ENCODE measurements at places on chromosomes 7 and 10. TPM values are rescaled to one million over a fixed set of nuclear protein-coding genes. Genes with fewer than 3 reads are reported as not detected.
A peak's percentile ranks its signal among the peaks of the same experiment; 100 is the strongest.

DNA sequence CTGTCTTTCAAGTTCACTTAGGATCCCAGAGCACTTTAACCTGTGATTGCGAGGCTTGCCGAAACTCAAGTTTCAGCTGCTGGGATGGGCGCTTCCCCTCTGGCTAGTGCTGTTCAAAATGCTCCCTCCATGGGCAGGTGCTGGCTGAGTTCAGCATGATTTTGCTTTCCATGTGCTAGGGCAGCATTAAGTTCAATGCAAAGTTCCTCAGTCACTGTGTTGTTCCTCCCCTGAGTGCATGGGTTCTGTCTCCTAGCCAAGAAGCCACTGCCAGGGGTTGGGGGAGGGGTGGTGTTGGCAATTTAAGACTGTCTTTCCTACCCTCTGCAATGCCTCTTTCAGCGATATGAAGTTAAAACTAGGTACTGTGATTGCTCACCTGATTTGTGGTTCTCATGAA is 56.5 kb upstream of the HELLS start:
- no peak for DNase-seq

DNA sequence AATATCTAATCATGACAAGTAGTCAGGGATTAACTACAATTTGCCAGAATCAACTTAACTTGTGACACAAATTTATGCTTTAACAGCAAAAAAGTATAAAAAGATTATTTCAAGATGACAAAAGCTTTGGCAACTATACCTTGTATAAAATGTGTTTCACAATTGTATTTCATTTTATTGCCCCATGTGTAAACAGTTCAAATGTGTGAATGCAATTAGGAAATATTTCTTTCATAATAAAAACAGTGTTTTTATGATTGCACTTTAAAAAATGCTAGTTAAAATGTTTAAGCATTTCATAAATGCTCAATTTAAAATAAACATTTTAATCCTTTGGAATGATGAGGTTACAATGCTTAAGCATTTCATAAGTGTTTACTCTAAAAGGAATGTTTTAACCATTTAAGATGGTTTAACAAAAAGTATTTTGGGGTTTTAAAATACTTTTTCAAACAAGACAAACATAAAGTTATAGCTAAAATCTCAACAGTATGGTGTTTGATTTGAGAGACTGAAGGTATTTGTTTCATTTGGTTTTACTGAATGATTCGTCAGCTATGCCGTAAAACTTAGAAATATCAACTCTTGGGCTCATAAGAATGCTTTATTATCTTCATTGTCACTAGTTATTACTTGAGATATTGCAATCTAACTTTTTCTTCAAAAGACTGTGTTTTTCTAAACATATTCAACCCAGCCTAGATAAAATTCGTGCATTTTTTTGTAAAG is 50.1 kb downstream of the SFTPD start:
- DNase-seq = no peak

DNA sequence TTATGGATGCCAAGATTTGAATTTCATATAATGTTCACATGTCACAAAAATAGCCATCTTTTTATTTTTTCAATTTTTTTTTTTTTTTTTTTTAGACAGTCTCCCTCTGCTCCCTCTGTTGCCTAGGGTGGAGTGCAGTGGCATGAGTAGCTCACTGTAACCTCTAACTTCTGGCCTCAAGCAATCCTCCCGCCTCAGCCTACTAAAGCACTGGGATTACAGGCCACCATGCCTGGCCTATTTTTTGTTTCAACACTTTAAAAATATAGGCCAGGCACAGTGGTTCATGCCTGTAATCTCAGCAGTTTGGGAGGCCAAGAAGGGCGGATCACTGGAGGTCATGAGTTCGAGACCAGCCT is 246.3 kb downstream of the SKIDA1 start:
- DNase-seq = no peak

DNA sequence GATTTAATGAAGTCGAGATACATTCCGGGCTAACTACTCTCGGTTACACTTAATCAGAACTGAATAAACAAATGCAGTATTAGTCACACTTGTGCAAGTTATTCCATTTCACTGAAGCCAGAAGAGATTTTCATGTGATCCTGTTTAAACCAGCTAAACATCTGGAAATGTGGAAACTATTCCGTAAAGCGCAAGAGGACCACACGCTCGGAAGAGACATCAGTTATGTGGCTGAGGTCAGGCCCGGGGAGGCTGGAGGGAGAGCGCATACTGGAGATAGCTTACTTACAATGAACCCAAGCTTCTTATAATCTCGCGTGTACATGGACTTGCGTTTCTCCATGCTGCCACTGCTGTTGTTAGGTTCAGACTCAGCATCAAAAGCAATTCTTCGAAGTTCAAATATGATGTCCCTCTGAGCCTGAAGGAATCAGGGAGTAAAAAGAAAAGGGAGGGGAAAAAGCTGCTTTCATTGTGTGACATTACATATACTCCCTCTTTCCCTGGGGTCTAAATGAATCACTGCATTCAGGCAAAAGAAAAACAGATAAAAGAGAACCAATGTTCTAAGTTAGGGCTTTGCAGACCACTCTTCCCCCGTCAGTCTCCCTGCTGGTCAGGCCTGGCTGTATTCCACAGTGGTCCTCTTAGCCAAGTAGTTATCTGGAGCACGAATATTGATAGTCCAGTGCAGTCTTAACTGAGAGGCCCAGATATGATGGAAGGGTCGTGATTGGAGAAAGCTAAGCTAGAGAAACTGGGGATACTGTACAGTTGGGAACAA is 237.4 kb downstream of the ELMO1 start:
- DNase-seq = no peak

DNA sequence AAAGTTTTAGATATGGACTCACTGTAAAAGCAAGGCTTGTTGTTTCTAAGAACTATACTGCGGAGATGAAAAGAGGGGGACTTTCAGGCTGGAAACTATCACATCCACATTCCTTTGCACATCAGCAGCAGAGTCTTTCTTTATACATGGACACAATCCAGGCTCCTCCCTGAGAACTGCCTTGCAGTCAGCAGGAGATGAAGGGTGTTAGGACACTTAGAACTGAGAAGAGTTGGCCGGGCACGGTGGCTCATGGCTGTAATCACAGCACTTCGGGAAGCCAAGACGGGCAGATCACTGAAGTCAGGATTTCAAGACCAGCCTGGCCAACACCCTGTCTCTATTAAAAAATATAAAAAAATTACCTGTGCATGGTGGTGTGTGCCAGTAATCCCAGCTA is 9.7 kb upstream of the GARS1 start:
- DNase-seq = no peak

GRCh38 chr7:78703391-78703790 is 750.1 kb downstream of the MAGI2 start:
- DNase-seq = no peak

GRCh38 chr10:91140995-91141549 is 79.4 kb upstream of the PCGF5 start:
- no peak for DNase-seq

- DNase-seq = peak; percentile 87
Measured at GRCh38 chr7:149773446-149774236, at the start of gene ZNF467. Gene ZNF467, minus strand, starts transcription at chr7:149773588. Its CDS starts 2,556 bp downstream, at chr7:149771032.

GRCh38 chr7:103712991-103713778 is 267.2 kb upstream of the SLC26A5 start:
- DNase-seq = no peak

DNA sequence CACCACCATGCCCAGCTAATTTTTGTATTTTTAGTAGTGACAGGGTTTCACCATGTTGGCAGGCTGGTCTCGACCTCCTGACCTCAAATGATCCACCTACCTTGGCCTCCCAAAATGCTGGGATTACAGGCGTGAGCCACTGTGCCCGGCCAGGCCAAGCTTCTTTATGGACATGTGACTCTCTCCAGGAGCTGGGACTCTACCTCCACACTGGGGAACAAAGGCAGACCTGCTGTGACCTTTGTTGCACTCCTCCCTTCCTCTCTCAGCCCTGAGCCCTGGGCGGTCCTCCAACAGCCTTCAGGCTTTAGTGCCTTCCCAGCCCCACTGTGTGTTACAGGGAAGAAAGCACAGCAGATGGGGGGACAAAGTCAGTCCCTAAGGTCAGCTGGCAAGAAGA is 55.0 kb upstream of the DUSP5 start:
- peak; percentile 32 for DNase-seq

DNA sequence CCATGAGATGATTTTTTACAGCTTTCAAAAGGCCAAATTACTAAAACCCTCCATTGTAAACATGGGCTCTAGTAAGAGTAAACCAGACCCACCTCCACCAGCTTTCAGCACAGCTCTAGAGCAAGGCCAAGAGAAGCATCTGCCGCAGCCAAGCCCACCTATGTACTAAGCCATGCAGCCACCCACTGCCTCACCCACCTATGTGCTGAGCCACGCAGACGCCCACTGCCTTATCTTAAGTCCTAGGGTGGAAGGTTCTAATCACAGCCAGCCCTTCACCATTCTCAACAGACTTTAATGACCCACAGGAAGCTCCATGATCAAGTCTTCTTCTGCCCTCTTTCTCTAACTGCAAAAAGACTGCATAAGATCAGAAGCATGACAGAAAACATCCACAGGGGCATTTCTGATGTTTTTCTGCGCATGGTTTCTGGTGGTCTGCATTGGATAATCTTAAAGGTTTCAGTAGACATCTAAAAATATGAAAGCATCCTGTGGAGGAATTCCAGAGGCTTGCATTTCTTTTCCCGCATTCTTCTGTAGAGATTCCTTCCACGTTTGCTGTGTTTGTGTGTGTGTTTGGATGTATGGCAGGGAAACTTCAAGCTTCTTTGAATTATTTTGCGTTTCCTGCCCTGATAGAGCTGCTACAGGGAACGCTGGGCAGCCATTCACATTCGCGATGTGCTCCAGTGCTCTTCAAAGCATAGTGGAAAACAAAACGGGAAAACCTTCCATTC is 286.1 kb upstream of the KLF6 start:
- no peak for DNase-seq

- DNase-seq = no peak
Measured at GRCh38 chr7:107955394-107955793, 47.6 kb downstream of the LAMB1 start.

The PDCD11 gene
- 9.0 TPM for total RNA-seq

The HABP2 gene
- total RNA-seq = 289 TPM

The CALML3 gene
- total RNA-seq = not detected

The KLF14 gene
- total RNA-seq = not detected
